ENCODE measurements at places on chromosomes 1 and 21. TPM values are rescaled to one million over a fixed set of nuclear protein-coding genes. Genes with fewer than 3 reads are reported as not detected.

- H3K4me1 ChIP-seq, result peaks cover 11% of the 10 kb centered on the region
- H3K4me3 ChIP-seq, result no peak overlapping the region
- no peak for DNase-seq
These were observed 388.5 kb upstream of the C1orf87 start for GRCh38 chr1:60461925-60462595.

GRCh38 chr1:121525355-121525754 is 340.6 kb downstream of the SRGAP2C start:
- no peak overlapping the region for H3K27ac ChIP-seq
- peaks cover 1% of the 10 kb centered on the region for H3K4me1 ChIP-seq
- no peak overlapping the region for H3K4me3 ChIP-seq
- H3K27me3 ChIP-seq, result peaks cover 9% of the 10 kb centered on the region

DNA sequence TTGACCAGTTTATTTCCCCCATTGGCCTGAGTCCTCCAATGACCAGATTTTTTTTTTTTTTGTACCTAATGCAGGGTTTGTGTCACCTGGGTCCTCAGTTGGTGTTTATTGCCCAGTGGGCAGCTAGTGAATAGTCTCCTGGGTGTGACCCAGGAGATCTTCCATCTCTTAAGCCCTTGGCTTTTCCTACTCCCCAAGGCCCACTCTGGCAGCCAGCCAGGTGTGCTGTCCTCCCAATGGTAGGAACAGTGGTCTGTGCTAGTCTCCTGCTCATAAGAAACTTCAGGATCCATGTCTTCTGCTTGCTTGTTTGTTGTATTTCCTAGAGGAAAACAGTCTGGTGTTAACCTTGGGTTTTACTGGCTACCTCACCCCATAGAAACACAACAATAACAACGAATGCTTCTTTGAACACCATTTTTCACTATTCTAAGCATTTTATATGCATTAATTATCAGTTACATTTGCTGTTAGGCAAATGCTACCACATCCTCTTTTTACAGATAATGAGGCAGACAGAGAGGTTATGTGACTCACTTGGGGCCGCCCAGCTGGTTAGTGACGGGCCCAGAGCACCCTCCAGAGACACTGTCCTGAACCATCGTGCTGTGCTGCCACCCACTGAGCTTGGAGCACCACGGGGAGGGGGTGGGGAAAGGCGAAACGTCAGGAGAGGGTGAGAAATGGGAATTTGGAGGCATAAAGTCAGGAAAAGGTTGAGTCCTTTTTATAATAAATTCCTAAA is 107.5 kb downstream of the HIVEP3 start:
- H3K27ac ChIP-seq, result no peak overlapping the region
- DNase-seq, result no peak
- H3K4me1 ChIP-seq, result peaks cover 5% of the 10 kb centered on the region
- no peak overlapping the region for H3K4me3 ChIP-seq
- H3K27me3 ChIP-seq, result no peaks in the 10 kb centered on the region

CCDC190 gene
- total RNA-seq, result not detected

DNA sequence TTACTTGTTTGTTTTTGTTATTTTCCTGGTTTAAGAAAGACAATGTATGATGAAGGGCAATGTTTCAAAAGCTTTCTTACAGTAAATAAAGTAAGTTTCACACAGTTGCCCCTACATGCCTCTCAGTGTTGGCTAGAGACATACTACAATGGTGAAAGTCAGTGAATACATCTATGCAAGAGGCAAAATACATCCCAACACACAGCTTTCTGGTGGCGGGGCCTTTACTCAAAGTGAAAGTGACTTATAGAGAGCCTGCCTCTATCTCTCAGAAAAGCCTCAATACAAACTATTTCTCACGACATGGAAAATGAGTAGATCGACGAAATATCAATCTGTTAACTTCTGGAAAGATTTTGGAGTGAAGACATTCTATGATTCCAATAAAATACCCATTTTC is 122.3 kb downstream of the SLC30A10 start:
- no peak overlapping the region for H3K27ac ChIP-seq
- DNase-seq, result no peak
- no peaks in the 10 kb centered on the region for H3K4me1 ChIP-seq
- no peak overlapping the region for H3K4me3 ChIP-seq

AQP10 gene
- total RNA-seq, result not detected

DNA sequence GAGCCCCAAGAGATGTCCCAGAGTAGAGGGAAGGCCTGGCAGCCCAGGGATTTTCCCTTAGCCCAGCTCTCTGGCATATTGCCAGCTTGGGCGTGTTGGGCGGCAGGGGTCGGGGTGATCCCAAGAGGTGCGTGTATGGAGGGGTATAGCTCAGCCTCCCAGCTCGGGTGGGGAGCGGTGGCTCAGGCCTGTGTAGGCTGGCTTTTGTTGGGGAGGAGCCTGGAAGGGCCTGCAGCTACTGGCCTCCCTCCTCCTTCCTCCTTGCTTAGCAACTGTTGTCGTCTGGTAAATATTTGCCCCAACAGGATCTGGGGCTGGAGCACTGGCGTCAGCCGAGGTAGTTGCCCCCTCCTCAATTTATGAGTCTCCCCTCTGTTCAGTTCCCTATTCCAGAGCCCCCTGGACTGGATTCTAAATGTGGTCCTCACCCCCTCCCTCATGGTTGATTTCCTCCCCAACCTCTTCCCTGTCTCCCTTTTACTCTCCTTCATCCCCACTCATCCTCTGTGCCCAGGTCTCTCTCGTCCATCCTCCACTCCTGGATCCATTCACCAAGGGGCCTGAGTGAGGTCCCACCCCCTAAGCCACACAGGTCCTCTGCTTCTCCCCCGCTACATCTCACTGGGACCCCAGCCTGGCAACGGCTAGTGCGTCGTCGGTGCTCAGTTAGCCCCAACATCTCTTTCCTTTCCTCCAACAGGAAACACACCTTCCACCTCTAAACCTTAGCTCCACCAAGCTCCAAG is 10.3 kb upstream of the LMNA start:
- peak overlapping the region; percentile 62 for H3K27ac ChIP-seq
- peaks cover 60% of the 10 kb centered on the region for H3K4me1 ChIP-seq
- H3K36me3 ChIP-seq, result no peaks in the 10 kb centered on the region

- no peak overlapping the region for H3K4me3 ChIP-seq
- no peak for DNase-seq
- no peak overlapping the region for H3K27ac ChIP-seq
- H3K36me3 ChIP-seq, result no peaks in the 10 kb centered on the region
These were observed 101.8 kb upstream of the LPGAT1 start for GRCh38 chr1:211932231-211932932.

STUM gene
- total RNA-seq, result 1.3 TPM

OR14K1 gene
- total RNA-seq, result not detected

- H3K27ac ChIP-seq, result no peak overlapping the region
- H3K36me3 ChIP-seq, result peaks cover under 1% of the 10 kb centered on the region
- no peak for DNase-seq
- H3K4me3 ChIP-seq, result no peak overlapping the region
- H3K27me3 ChIP-seq, result no peaks in the 10 kb centered on the region
- peaks cover 4% of the 10 kb centered on the region for H3K4me1 ChIP-seq
These were observed 25.8 kb upstream of the KCNE1 start for GRCh38 chr21:34537838-34538237.

- no peak overlapping the region for H3K4me3 ChIP-seq
- H3K36me3 ChIP-seq, result no peaks in the 10 kb centered on the region
- no peak for DNase-seq
- no peak overlapping the region for H3K27ac ChIP-seq
- no peaks in the 10 kb centered on the region for H3K27me3 ChIP-seq
- peaks cover 2% of the 10 kb centered on the region for H3K4me1 ChIP-seq
These were observed 55.1 kb upstream of the GJA5 start for GRCh38 chr1:147815503-147815902.

DNA sequence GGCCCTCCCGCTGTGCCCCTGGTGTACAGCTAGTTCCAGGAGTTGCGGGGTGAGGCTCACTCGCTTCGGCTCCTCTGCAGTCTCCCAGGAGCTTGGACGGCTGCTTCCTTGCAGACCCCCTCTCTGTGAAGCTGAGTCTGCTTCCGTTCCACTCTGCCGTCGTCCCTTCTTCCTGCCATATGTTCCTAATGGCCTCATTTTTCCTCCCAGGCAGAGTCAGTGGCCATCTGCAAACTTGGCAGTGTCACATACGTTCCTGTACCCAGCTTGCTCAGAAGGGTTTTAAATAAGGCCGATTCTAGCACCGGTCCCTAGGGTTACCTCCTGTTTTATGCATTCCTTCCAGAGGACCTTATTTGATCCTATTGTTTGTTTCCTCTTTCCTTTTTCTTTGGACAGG is 21.3 kb downstream of the ACTL8 start:
- no peak overlapping the region for H3K27ac ChIP-seq
- no peak for DNase-seq
- no peaks in the 10 kb centered on the region for H3K27me3 ChIP-seq
- no peaks in the 10 kb centered on the region for H3K36me3 ChIP-seq
- H3K4me1 ChIP-seq, result no peaks in the 10 kb centered on the region

- no peak for DNase-seq
- no peak overlapping the region for H3K27ac ChIP-seq
- H3K27me3 ChIP-seq, result peaks cover 43% of the 10 kb centered on the region
These were observed 23.2 kb downstream of the KANK4 start for GRCh38 chr1:62295921-62296491.

OR6K3 gene
- not detected for total RNA-seq

MFSD2A gene
- 12.9 TPM for total RNA-seq

UTS2 gene
- total RNA-seq, result not detected

DNA sequence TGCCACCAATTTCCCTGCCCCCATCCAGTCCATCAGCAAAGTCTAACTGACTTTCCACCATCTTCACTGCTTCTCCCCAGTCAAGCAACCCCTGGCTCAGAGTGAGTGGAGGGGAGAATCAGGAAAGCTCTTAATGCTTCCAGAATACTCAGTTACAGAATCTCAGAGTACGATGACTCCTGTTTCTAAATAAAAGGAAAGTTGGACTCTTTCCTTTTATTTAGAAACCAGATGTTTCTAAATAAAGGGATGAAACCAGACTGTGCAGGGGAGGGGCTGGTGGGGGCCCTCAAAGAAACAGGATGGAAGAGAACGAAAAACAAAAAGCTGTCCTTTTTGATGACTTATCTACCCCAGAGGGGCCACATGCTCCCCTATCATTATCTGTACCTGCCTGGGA is 85.2 kb upstream of the PPM1J start:
- no peak overlapping the region for H3K4me3 ChIP-seq
- no peak overlapping the region for H3K27ac ChIP-seq
- H3K4me1 ChIP-seq, result peaks cover 40% of the 10 kb centered on the region
- H3K27me3 ChIP-seq, result peaks cover 63% of the 10 kb centered on the region
- H3K36me3 ChIP-seq, result peaks cover 2% of the 10 kb centered on the region
- no peak for DNase-seq

DNA sequence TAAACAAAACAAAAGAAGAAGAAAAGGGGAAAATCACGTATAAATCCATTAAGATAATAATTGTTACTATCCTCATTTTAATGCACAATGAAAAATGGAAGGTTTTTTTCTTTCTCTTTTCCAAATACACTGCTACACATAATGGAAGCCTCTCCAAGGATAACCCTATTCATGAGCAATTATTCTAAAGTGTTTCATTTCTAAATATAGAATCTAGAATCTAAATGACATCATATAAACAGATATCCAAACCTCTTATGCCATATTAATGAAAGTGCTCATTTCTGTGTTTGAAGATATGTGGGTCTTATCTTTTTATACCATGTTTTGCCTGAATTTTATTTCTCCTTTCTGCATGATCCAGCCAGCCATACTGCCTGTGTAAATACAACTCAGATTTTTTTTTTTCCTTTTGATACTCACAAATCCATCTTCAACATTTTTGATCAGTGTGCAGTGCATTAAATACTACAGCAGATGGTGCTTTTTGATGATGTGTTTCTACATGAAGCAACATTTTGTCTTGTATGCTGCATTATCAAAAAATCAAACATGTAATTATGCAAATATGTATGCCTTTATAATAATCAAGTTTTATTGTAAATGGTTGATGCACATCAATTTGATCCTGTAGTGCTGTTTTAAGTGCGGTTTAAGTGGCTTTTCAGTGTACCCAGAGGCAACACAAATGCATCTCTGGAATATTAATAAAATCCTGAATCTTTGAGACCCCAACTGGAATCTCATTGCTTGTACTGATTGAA is 625.6 kb upstream of the PTBP2 start:
- DNase-seq, result no peak
- H3K4me1 ChIP-seq, result peaks cover 2% of the 10 kb centered on the region
- H3K27ac ChIP-seq, result no peak overlapping the region
- H3K27me3 ChIP-seq, result no peaks in the 10 kb centered on the region

DNA sequence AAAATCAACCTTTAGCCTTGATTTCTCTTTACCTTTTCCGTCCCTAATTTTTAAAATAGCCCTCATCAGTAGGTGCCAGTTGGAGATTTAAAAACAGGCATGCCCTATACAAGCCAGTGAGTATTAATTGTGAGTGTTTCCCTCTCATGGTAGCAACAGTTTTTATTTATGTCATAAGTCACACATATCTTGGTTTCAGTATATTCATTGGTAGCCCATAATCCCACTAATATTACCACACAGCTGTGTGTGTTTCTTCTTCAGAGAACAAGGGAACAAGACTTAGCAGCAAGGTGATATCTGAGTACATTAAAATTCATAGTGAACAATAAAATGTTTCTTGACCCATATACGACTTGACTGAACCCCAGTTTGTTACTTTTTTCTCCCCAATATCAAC is 68.6 kb upstream of the HSPA13 start:
- H3K27me3 ChIP-seq, result no peaks in the 10 kb centered on the region
- no peaks in the 10 kb centered on the region for H3K36me3 ChIP-seq
- no peak for DNase-seq

DNA sequence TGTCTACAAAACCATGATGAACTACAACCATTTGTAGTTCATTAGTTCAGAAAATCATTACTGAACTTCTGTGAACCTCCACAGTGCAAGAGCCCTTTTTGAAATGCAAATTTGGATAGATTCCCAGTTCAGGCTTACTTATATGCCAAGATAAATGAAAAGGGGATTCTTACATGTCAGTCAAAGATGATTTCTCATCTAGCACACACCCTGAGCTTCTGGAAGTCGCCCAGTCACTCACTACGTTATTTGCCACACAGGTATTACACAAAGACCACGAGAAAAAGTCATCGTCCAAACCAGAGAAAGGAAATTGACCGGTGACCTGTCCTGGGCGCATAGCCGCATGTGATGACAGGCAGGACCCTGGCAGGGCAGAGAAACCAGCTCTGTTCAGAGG is 41.8 kb downstream of the ETS2 start:
- H3K27ac ChIP-seq, result no peak overlapping the region
- H3K36me3 ChIP-seq, result no peaks in the 10 kb centered on the region
- no peaks in the 10 kb centered on the region for H3K27me3 ChIP-seq
- H3K4me1 ChIP-seq, result peaks cover 6% of the 10 kb centered on the region
- H3K4me3 ChIP-seq, result no peak overlapping the region

- H3K4me3 ChIP-seq, result no peak overlapping the region
- H3K36me3 ChIP-seq, result peaks cover 60% of the 10 kb centered on the region
- H3K27ac ChIP-seq, result no peak overlapping the region
- peaks cover 4% of the 10 kb centered on the region for H3K27me3 ChIP-seq
- no peaks in the 10 kb centered on the region for H3K4me1 ChIP-seq
These were observed 28.2 kb upstream of the CRNN start for GRCh38 chr1:152442301-152442700.

EDN2 gene
- 0.39 TPM for total RNA-seq

TRIM17 gene
- 2.7 TPM for total RNA-seq

GNG12 gene
- total RNA-seq, result 20.7 TPM
